ENCODE measurements at places on chromosomes 7 and 10.
A peak's percentile ranks its signal among the peaks of the same experiment; 100 is the strongest.

GRCh38 chr7:46539892-46540483, 618.9 kb upstream of the IGFBP3 start:
- DNase-seq, result no peak

DNA sequence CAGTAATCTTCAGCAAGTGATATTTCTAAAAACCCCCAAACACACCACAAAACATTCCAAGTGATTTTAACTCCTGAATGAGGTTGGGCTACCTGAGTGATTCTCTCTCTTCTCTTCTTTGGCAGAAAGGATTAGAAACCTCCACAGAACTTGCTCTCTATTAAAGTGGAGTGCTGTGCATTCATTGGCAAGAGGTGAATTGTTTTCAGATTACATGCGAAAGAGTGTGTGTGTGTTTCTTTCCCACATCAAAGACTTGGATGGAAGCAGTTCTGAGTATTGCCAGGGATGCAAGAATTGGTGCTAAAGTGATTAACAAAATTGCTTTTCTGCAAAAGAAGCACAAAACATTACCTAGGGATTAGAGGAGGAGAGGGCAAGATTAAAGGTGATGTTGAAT, 13.1 kb upstream of the FBXW4 start:
- no peak for DNase-seq

DNA sequence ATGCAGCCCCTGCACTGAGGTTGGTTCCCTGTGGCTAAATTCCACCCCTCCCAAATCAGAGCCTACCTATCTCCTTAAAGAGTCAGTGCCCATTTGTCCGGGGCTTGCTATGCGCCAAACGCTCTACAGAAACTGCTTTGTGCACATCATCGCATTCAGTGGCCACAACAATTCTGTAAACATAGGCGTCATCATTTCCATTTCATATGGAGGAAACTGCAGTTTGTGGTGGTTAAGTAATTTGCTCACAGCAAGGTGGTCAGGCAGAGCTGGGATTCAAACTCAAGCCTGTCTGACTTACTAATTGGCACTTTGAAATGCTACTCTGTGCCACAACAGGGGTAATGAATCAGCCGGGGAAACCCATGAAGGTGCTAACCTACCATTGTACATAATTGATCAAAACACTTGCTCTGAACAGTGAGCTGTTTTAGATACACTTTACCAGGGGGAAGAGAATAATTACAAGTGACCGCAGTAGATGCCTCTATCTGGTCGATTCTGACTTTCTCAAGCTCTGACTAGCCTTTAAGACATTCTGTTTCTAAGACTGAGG, 775.5 kb downstream of the LRMDA start:
- DNase-seq, result no peak

DNA sequence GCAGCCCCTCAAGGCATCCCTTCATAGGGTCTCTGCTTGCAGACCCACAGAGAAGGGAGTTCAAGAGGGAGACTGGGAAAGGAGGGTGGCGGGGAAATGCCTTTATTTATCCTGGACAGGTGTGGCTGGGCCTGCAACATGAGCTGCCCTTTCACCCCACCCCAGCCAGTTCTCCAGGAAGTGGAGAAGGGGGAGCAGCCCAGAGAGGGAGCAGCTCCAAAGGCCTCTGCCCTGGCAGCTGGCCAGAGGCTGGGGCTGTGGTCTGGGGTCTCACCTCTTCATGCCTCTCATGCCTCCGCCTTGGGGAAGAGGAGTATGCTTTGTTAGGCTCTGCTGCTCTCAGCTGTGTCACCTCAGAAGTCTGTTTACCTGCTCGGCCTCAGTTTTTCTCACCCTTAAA, 3.1 kb downstream of the LDB3 start:
- no peak for DNase-seq

GRCh38 chr10:13617116-13617515, 30.4 kb downstream of the PRPF18 start:
- DNase-seq, result no peak

GRCh38 chr7:42161110-42161509, 75.9 kb downstream of the GLI3 start:
- no peak for DNase-seq

DNA sequence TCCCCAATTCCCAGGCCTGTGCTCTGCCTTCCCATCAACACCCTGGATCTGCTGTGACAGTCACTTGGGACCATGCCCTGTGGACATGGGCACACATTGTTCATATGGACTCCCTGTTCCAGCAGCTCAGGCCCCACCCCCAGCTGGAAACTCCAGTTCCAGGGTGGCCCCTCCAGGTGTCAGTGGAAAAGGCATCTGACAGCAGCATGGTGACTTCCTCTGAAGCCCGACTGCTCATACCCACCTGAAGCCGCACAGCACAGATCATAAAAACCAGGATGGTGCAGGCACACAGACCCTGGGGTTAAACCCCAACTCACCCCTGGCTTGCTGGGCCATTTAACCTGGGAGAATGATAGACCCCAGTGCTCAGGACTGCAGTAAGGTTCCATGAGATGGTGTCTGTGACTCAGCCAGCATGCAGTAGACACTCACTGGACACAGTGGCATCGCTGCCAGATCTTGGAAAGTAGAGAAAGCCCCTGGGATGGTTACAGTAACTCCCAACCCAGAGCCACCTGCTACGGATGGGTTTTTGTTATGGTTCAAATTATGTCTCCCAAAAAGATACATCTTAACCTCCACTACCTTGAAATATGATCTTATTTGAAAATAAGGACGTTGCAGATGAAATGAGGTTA, 72.6 kb upstream of the NANOS1 start:
- DNase-seq, result no peak

DNA sequence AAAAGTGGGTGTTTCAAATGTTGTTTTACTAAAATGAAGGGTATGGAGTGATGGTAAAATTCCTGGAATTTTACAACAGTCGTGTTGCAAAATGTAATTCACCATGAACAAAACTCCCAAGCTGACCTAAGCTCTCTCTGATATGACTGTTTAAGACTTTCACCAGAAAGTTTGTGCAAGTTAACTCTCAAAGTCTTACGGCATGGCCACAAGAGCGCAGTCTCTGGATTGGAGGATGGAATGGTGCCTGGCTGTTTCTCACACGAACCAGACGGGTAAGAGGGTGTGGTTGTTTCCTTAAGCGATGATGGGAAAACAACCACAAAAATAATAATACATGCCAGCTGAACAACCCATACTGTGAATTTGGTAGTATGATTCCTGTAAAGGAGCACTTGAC, 662.5 kb downstream of the KCNMA1 start:
- no peak for DNase-seq

- DNase-seq, result no peak
Observed at GRCh38 chr10:114385557-114385956, 18.7 kb downstream of the AFAP1L2 start.

DNA sequence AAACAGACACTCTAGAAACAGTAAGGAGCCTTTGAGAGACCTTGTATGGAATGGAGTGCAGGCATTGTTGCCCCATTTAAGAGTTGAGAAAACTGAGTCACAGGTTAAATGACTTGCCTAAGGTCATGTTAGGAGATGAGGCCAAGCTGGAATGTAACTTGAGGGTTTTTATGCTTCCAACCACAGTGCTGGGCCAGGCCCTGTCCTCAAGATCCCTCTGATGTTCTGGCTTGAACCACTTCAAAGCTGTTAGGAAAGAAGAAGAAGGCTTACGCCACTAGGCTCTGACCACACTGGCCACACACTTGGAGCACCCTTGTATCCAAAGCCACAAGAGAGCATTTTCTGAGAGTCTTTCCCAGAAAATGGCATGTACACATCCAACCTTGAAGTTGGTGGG, 42.7 kb downstream of the PLAU start:
- DNase-seq, result peak; percentile 74

GRCh38 chr7:4265676-4266075, 416.4 kb upstream of the FOXK1 start:
- DNase-seq, result no peak

GRCh38 chr10:124741281-124741921, 2.8 kb downstream of the FAM53B start:
- peak; percentile 90 for DNase-seq

DNA sequence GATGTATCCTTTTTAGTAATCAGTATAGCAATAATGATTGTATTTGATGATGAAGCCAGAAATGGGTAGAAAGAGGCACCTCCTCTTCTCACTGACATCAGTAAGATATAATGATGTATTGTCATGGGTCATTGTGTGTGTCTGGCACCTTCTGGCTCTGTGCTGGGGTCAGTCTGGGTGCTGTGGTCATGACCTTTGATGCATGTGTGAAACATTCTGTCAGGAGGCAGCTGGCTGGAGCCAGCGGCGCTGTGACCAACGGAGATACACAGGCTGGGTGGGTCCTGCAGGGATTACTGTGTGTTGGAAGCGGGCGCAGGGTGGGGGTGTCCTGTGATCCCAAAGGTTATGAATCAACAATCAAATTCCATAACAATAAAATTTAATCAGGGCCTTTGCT, 35.2 kb downstream of the EEPD1 start:
- no peak for DNase-seq

DNA sequence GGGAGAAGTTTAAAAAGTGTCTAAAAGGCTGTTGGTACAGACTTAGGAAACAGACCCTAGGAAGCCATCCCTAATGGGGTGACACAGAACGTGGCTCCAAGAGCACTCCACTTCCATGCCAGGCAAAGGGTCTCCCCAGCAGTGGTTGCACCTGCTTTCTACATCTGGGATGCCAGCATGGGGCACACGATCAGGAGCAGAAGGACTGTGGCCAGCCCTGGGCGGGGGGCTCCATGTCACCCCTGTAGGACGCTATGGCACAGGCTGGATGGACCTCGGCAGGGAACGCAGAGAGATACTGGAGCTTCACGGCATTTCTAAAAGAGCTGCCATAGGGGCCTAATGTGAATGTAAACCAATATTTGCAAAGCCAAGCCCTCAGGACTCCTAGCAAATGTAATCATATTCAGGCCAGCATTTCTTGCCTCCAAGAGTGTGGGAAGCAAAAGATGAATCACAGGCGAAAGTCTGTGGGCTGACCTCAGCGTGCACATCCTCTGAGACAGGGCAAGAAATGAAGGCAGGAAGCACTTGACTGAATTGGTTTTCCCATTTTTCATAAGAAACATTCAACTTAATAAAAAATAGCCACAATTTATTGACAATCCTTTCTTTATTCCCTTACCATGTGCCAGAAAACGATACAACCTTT, 93.9 kb downstream of the ATXN7L1 start:
- DNase-seq, result no peak

GRCh38 chr10:100334762-100335161, 4.7 kb upstream of the PKD2L1 start:
- no peak for DNase-seq

DNA sequence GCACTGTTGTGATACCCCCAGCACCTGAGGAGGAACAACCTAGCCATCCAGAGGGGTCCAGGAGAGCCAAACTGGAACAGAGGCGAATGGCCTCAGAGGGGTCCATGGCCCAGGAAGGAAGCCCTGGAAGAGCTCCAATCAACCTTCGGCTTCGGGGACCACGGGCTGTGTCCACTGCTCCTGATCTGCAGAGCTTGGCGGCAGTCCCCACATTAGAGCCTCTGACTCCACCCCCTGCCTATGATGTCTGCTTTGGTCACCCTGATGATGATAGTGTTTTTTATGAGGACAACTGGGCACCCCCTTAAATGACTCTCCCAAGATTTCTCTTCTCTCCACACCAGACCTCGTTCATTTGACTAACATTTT, 1.6 kb upstream of the CASP2 start:
- no peak for DNase-seq

DNA sequence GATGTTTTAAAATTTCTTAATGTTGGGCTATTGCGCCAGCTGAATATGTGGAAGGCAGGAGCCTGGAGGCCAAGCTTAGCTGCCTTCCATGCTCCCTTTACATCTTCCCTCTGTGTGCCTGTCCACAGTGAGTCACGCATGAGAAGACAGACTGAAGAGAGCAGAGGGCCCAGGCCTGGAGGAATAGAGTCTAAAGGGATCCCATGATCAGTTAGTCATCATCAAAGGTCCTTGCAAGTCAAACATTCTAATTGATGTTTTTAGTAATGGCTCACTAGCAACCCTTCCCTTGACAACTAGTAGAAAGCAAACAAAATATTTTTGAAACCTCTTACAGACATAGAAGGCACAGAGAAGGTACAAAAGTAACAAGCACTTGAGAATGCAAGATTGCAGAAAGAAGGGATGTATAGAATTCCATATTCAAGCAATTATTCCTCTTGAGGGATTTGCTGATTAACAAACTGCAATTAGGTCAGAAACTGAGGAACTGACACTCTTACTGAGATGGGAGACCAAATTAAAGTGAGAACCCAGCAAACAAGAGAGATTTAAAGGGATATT, 30.7 kb upstream of the APBB1IP start:
- DNase-seq, result no peak
